ENCODE measurements at places on chromosomes 3 and 15.

DNA sequence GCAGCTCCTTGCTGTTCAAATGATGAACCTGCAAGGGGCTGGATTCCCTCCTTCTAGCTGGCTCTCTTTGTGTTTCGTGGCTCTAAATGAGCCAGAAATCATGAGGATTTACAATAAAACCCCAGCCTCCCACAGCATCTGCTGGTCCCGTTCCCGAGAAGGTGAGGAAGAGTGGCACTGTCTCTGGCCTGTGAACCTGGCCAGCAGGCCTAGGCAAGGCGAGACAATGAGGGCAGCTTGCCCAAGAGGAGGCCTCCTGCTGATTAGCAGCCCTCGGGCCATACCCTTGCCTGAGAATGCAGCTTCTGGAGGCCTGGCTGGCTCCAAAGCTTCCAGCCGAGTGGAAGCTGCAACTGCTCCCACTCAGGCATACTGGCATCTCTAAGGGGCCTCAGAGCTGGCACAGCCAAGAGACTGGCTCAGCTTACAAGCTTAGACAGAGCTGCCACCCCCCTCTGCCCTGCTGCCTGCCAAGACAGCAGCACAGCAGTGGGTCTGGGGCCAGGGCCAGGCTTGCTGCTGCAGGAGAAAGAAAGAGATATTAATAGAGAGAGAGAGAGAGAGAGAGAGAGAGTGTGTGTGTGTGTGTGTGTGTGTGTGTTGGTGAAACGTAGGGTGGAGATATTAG is 76.5 kb downstream of the HMG20A start:
- DNase-seq, result no peak

DNA sequence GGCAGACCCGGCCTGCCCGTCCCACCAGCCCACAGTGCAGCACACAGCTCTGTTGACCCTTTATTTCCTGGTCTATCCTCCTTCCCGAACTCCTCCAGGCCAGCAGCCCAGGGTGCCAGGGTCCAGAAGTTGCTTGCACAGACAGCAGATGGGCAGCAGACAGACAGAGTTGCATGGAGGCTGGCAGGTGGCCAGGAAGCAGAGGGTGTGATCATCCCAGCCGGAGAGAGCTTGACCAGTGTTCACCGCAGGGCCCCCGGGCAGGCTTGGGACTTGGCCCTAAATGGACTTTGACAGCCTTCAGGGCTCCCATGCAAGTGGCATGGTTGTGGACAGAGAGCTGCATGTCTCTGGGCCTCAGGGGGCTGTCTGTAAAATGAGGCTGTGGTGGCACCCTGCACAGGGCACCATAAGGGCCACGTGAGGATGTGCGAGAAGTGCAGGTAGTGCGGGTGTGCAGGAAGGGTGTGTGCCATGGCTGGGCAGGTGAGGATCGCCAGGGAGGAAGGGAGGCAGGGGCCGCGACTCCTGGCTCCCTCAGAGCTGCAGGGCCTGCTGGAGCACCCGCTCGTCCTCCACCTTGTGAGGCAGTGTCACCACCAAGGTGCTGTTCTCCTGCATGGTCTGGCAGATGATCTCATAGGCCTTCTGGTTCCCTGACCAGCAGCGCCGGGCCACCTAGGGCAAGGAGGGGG is 6.3 kb upstream of the ZXDC start:
- no peak for DNase-seq

- DNase-seq, result no peak
These were observed 33.4 kb upstream of the ZNF609 start for GRCh38 chr15:64426845-64427465.

DNA sequence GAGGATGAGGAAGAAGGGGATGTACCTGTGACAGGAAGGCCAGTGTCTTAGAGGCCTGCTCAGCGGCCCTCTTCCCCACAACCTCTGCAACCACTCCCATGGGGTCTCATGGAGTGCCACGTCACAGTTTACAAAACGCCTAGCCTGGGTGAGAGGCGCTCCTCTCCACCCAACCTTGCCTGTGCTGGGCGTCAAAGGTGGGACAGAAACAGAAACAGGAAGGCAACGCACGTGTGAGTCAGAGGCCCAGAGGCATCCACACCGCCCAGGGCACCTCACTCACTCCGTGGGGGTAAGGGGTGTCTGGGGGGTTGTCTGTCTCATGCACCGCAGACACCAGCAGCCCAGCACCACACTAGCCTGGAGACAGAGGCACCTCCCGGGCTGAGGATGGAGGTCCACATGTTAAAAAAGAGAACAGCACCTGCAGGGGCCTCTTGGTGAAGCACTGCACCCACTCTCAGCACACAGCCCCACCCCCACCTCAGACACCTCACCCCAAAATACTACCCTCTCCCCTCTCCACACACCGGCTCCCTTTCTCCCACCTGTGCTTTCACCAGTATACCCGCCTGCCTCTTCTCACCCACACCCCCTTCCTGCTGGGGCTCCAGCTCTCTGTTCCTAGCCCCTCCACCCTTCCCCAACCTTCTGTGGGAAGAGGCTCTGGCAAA is 4.7 kb upstream of the CALML4 start:
- DNase-seq, result peak; percentile 24

DNA sequence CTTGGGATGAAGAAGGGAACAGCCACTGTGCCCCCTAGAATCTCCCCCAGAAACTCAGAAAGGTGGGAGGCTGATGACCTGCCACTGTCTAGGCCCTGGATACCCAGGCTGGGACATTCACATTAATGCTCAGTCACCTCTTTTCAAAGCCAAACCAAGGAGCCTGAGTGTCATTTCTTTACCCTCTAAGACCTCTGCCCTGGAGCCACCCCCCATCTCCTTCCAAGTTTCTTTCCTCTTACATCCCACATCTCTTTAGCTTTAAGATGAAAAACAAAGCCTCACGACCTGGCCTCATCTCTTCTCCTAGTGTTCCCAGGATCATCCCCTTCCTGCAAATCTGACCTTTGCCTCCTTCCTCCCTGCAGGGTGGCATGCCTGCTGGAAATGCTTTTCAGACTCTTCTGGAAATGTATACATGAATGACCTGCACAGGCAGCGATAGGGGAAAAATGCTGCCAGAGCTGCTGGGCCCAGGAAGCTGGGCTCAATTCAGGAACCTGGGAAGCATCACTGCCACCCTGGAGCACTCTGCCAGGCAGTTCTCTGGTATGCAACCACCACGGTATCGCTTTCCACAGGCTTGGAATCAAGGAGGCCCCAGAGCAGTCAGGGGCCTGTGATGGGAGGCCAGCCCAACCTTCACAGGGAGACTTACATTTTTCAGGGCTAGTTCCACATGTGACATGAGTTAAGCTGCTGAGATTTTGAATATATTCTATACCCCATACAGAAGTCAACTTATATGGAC is 67.6 kb downstream of the DAPK2 start:
- no peak for DNase-seq

- DNase-seq, result no peak
These were observed 9.1 kb downstream of the THRB start for GRCh38 chr3:24485511-24485910.

- DNase-seq, result no peak
These were observed 69.3 kb downstream of the NTRK3 start for GRCh38 chr15:88187195-88187594.

GRCh38 chr3:31137718-31138465 is 243.4 kb upstream of the GADL1 start:
- DNase-seq, result no peak

Measured in T-helper 2 cell treated with Interferon-gamma antibody and Interleukin-4, amounts not matched to agents 5 μg/mL and 100 μg/mL, for 36 hours (primary cell).